ENCODE measurements at places on chromosomes 16 and 17.

DNA sequence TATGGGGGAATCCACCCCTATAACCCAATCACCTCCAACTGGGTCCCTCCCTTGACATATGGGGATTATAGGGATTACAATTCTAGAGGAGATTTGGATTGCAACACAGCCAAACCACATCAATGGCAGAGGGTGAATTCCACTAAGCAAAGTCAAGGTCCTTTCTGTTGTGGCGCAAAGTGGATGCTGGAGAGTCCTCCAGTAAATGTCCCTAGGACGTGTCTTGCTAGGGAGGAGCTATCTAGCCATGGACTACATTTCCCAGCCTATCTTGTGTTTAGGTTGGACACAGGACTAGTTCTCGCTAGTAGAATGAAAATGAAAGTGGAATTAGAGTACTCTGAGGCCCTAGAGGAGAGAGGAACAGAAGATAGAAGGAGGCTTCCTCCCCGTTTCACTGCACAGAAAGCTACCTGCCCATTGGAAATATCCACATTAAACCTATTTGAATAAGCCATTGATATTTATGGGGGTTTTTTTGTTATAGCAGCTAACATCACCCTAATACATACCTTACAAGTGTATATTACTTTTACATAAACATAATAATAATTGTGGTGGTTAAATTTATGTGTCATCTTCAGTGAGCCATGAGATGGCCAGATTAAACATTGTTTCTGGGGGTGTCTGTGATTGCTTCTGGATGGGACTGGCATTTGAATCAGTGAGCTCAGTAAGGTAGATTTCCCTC is 56.7 kb upstream of the ERCC4 start:
- peak; percentile 30 for DNase-seq

DNA sequence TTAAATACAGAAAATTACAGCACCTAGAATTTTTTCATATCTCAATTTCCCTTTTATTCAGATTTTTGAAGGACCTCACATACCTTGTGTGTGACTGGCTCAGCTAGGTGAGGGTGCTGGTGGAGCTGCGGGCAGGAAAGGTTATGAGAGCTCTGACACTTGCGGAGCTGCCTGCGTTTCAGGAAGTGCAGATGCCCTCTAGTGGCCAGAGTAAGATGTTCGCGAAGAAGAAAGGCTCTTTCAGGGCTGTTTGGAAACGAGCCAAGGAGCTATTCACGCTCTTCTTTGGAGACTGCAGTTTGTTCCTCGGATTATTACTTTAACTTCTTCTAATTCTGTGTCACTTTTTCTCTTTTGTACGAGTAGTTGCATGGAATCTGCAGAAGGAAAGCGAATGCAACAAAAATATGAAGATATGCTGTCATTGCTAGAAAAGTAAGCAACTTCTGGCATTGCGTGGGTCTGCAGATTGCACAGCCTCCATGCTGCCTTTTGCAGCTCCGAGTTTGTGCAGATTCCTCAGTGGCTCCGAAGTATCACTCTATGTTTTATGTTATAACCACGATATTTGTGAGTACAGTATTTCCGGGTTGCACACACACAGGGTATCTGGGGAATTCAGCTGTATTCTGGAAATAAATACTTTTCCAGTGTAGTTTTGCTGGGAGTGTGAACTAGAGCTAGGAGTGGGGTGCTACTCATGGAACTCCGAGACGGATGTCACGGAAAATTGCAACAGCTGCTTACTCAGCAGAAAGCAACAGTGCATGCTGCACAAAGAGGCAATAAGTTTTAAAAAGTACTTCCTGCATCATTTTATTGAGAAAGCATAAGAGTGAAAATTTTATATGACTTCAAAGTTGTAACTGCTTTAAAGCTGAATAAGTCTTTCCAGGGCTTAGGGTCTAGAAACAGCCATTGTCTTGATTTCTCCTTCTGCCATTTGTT is 46.3 kb downstream of the DNAH9 start:
- peak; percentile 76 for DNase-seq

- no peak for DNase-seq
These were observed 181.9 kb downstream of the UTP18 start for GRCh38 chr17:51442088-51442865.

DNA sequence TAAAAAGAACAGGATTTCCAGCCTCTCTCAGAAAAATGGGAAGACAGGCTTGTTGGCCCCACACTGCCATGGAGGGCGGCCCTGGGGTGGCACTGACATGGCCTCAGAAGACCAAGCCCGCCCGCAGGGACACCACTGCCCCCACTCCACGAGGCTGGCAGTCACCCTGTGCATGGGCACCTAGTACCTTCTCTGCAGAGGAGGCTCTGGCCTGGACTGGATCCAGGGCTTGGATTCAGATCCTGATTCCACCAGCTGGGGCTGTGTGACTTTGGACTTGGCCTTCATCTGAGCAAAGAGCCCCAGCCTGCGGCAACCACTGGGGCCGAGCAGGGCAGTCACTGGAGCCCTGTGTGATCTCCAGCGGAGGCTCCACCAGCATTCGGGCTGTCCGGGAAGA is 16.8 kb upstream of the FASN start:
- no peak for DNase-seq

- no peak for DNase-seq
These were observed 3.1 kb upstream of the BAIAP2 start for GRCh38 chr17:81031566-81032550.

- DNase-seq = no peak
These were observed 42.9 kb downstream of the AMFR start for GRCh38 chr16:56382459-56382858.

- DNase-seq = no peak
These were observed 33.8 kb upstream of the ADGRG1 start for GRCh38 chr16:57594531-57595031.

- DNase-seq = no peak
These were observed 111.8 kb upstream of the NUDT7 start for GRCh38 chr16:77610496-77610895.

Data from GM12865 (cell line).